ENCODE measurements at places on chromosomes 2 and 18. TPM values are rescaled to one million over a fixed set of nuclear protein-coding genes. Genes with fewer than 3 reads are reported as not detected.

Gene KCNK3
- not detected for total RNA-seq

Gene ALMS1
- 5.2 TPM for total RNA-seq

Gene KLHL30
- not detected for total RNA-seq

Gene RAX
- not detected for total RNA-seq

Gene LOXL3
- 1.2 TPM for total RNA-seq

Gene PDK1
- 5.2 TPM for total RNA-seq

Gene ACVR1C
- not detected for total RNA-seq

Gene HAUS1
- total RNA-seq: 26.4 TPM

Gene DSG1
- total RNA-seq: not detected

Gene SGPP2
- not detected for total RNA-seq

Gene FAM237A
- not detected for total RNA-seq

Gene PRKAG3
- not detected for total RNA-seq

Gene SLC23A3
- 2.0 TPM for total RNA-seq

Gene PJVK
- 0.20 TPM for total RNA-seq

Gene METTL21A
- 19.4 TPM for total RNA-seq

Gene SLC9A2
- total RNA-seq: not detected

Gene CNRIP1
- total RNA-seq: 36.9 TPM

Gene EXOC6B
- total RNA-seq: 16.1 TPM

Measured in lung microvascular endothelial cell (primary cell).